IPS DF 19.7 (cell line): ENCODE measurements at places on chromosomes 13 and 19.

DNA sequence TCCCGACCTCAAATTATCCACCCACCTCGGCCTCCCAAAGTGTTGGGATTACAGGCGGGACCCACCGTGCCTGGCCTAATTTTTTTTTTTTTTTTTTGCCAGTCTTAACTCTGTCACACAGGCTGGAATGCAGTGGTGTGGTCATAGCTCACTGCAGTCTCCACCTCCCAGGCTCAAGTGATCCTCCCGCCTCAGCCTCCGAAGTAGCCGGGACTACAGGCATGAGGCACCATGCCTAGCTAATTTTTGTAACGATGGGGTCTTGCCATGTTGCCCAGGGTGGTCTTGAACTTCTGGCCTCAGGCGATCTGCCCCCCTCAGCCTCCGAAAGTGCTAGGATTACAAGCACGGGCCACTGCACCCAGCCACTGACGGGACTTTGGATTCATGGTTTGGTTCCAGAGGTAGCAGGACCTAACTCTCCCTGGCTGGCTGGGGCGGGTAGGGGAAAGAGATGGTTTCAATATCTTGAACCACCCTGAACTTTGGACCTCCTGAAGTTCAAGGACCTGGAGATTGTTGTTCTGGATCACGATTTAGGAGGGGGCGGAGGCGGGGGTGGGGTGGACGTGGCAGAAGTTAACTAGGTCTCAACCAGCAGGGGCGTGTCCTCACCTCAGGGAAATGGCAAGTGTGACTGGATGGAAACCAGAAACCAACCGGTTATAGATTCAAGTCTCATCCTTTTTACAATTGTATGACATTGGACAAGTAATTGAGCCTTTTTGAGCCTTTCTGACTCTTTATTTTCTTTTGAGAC is 40.8 kb downstream of the IER2 start:
- no peak for DNase-seq

DNA sequence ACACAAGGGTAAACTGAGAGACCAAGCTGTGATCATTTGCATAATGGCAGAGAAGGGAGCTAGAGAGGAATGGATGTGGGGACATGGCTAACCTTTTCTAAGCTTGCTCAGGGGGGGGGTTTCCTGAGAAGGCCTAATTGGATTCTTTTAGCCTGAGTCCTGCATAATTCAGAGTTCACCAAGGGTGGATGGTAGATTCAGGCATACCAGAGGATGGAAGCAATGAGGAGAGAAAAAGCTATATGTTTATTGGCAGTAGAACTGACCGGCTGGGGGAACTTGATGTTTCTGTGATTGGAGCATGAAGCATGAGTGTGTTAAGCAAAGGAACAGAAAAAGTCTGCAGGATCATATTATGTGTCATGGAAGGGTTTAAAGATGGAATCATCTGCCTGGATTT is 65.9 kb upstream of the KLF12 start:
- no peak for DNase-seq

DNA sequence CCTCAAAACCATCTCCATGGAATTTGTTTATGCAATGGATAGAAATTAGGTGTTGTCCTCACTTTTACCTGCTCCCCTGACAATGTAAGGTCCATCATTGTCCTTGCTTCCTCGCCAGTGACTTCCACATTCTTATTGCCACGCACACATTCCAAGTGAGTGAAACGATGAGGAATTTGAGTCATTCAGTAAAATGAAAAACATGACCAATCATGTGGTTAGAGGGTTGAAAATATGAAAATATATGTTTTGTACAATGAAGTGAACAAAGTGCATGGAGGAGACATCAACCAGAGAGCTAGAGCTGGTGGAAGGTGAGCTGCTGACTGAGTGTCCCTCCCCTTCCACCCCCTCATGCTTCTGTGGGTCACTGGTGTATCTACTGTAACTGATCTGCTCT is 91.7 kb downstream of the ATP8A2 start:
- DNase-seq = no peak

GRCh38 chr19:397321-397720 is 11.6 kb downstream of the C2CD4C start:
- DNase-seq = no peak

DNA sequence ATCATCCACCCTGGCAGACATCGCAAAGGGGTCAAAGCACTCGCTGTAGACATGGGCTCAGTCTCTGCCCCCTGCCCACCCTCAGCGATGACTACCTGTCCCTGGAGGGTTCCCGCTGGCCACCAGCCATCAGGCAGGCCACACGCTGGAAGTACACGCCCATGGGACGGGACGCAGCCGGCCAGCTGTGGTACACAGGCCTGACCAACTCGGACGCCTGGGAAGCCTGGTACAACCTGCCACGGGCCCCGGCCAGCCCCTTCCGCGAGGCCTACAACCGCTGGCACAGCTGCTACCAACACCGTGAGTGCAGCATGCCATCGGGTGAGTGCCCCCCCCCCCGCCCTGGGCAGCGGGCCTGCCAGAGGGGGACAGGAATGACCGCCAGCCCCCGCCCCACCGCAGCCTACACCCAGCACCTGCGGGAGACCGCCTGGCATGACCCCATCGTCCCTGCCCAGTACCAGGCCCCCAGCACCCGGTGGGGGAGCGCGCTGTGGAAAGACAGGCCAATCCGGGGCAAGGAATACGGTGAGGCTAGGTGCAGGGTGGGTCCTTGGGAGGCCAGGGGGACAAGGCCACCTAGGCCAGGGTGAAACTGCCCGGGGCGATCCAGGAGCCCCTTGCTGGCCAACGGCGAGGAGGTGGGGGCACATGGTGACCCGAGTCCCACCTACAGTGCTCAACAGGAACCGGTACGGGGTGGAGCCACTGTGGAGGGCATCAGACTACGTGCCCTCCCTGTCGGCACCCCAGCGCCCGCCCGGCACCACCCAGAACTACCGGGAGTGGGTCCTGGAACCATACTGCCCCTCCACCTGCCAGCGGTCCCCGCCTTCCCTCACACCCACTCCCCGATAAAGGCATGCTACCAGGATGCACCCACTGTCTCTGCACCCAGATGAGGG is 4.4 kb downstream of the TEKTIP1 start:
- DNase-seq = no peak

GRCh38 chr13:91405240-91405639 is 6.8 kb downstream of the GPC5 start:
- no peak for DNase-seq

GRCh38 chr13:33879118-33879517 is 61.2 kb downstream of the RFC3 start:
- no peak for DNase-seq

- no peak for DNase-seq
These were observed 334.0 kb downstream of the KCTD12 start for GRCh38 chr13:76552041-76552772.

DNA sequence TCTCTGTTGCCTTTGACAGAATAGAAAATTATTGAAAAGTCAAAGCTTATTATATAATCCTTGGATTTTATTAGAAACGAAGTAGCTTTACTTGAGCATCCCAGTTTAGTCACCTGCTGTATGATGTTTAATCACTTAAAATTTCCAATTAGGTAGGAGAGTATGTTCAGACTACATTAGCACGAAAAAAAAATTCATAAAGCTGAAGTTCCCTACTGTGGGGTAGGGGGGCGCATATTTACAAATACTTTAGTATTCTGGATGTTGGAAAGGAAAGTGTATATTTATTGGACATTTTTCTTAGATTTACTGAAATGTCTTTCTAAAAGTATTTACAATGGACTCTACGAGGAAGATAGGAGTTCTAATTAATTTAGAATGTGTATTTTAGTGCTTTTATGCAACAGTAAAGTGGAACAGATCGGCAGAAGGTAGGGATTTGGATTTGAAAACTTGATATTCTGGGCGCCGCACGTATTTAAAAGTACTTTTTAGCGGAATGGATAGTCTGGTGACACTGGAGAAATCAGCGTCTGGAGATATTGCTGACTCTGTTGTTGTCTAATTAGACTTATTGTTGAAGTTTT is 1.9 kb downstream of the CDK8 start:
- no peak for DNase-seq

DNA sequence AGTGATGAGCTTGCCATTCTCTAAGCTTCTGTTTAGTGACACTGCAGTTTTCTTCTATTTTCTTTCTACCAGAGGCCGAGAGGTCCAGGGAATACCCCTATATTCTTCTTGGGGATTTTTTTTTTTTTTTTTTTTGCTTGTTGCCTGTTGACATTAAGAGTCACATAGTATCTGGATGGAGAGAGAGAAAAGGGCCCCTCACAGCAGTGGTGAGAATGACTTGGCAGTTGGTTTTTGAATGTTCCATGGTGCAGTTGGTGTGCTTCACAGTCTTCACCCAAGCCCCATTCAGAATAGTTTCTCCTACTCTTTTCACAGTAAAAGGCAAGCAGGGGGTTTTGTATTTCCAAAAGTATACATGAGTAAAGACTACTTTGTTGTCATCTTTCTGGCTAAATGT is 577.9 kb downstream of the LMO7 start:
- no peak for DNase-seq

- no peak for DNase-seq
These were observed 56.4 kb downstream of the NUFIP1 start for GRCh38 chr13:44932850-44933251.

DNA sequence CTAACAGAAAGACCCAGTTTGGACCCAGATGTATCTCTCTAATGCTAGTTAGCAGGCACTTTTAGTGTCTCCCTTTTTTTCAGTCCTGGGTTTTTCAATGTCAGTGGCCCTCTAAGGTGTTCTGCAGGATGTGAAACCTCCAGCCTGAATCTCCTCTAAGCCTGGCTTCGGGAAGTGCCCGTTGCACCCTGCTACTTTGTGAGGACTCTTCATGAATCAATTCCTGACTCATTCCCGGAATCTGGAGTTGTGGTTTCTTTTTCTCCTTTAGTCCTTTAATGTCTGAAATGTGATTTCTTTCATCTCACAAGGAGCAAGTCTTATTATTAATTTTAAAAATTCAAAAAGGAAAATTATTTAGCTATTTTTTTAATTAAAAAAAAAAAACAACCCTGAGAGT is 116.0 kb downstream of the ZNF536 start:
- no peak for DNase-seq

GRCh38 chr19:3842948-3843347 is 25.9 kb downstream of the ZFR2 start:
- DNase-seq = no peak

DNA sequence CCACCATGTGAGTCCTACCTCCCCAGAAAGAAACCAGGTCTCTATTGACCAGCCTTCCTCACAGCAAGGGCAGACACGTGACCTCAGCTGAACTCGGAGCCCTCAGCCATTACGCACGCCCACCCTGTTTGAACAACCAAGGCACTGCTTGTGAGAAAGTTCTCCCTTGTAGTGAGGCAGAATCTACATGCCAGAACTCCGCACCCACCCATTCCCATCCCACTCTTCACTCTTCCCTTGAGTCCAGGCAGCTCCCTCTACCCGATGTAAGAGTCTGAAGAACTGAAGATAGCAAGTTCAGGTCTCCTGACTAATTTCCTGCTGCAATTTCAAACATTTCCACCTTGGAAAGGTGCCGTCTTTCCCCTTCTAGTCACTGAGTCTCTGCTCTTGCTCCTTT is 6.4 kb downstream of the NOVA2 start:
- no peak for DNase-seq

GRCh38 chr13:34019870-34020269 is 201.9 kb downstream of the RFC3 start:
- no peak for DNase-seq

DNA sequence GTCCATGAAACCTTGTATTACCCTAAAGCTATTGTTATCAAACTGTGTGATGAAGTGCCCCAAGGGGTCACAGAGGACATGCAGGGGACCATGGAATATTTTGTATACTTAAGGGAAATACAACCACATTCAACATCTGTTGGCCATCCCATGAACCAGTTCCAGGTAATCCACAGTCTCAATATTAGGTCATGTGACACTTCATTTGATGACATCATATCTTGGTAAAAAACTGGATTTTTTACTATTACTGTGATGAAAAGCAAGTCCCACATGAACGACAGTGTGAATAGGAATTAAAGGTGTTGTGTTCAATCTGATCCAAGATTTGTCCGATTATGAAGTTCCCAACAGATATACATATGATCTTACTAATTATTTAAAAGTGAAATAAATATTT is 355.2 kb downstream of the IRS2 start:
- DNase-seq = no peak
